ENCODE measurements at places on chromosomes 4 and X.

DNA sequence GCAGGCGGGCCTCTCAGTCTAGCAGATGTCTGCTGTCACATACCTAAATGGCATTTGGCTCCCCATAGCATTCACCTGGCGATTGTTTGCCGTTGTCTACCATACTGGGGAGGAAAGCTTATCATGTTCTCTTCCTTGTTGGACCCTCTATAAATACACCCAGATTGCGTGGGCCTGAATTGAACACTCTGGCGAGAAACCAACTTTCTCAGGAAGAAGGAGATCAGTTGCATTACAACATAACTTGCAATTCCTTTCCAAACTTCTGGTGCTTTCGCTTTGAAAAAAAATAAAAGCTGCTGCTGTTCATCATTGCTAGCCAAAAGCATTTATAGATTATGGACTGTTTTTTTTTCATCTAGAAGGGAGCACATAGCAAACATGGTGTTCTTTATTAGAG is 230.0 kb upstream of the GPC4 start:
- no peak for DNase-seq

GRCh38 chr4:179678093-179678814 is 2236.0 kb upstream of the AGA start:
- DNase-seq: no peak

- DNase-seq: no peak
Measured at GRCh38 chrX:140354431-140355120, 150.3 kb downstream of the SOX3 start.

DNA sequence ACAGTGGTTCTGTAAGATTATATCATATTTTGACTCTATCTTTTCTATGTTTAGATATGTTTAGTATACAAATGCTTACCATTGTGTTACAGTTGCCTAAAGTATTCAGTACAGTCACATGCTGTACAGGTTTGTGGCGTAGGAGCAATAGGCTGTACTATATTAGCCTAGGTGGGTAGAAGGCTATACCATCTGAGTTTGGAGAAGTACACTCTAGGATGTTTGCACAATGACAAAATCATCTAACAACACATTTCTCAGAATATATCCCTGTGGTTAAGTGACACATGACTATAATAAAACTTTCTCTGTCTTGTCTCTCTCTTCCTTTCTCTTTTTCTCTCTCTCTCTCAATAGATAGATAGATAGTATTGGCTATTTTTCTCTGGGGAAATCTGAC is 1053.1 kb downstream of the STIM2 start:
- DNase-seq: no peak

GRCh38 chr4:101155945-101156344 is 191.4 kb downstream of the PPP3CA start:
- DNase-seq: no peak

- DNase-seq: no peak
Measured at GRCh38 chr4:44446801-44447562, 1.6 kb downstream of the KCTD8 start.

DNA sequence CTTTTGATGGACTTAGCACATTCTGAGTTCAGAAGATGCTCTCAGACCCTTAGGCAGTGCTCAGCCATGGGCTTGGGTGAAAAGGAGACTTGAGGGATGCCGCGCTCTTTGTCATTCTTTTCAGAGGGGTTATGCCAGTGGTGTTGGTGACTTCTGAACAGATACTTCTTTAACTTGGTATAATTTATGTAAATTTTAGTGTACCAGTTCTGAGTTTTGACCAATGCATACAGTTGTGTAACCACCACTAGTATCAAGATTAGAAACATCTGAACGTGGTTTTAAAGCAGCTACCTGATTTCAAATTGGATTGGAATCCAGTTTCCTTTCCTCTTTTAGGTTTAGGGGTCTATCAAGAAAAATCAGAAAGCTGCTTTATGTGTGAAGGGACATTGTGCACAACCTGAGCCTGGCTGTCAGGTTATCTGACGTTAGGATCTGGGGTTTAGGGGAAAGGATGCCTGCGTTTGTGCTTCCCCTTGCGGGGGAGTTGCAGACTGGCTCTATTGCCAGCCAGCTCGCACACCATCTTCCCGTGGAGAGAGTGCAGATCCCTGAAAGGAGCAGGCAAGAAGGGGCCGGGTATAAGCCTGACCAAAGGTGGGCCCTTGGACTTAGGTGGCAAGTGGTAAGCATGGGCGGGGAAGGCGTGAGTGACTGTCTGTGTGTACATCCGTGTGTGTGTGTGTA is 19.0 kb downstream of the SMS start:
- no peak for DNase-seq

DNA sequence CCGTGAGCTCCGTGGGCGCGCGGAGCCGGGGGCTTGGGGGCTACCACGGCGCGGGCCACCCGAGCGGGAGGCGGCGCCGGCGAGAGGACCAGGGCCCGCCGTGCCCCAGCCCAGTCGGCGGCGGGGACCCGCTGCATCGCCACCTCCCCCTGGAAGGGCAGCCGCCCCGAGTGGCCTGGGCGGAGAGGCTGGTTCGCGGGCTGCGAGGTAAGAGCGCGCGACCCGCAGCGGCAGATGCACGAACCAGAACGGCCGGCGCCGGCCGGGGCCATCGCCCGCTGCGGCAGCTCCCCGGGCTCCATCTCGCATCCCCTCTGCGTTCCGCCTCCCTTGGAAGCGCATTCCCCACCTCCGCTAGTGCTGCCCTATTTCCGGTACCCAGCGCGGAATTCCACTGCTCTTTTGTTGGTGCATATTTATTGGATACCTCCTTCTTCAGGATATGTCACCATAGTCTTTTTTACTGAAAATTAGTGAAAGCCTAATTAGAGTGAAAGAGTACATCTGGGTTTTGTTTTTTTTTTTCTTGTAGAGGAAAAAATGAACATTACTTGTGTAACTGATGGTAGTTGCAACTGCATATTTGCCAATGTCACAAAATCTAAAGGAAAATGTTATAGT is 797 bp downstream of the PKD2 start:
- DNase-seq: peak; percentile 30

- no peak for DNase-seq
Measured at GRCh38 chr4:119501740-119502139, 126.9 kb downstream of the PDE5A start.

GRCh38 chr4:141133999-141134995 is 1.0 kb upstream of the RNF150 start:
- DNase-seq: no peak

DNA sequence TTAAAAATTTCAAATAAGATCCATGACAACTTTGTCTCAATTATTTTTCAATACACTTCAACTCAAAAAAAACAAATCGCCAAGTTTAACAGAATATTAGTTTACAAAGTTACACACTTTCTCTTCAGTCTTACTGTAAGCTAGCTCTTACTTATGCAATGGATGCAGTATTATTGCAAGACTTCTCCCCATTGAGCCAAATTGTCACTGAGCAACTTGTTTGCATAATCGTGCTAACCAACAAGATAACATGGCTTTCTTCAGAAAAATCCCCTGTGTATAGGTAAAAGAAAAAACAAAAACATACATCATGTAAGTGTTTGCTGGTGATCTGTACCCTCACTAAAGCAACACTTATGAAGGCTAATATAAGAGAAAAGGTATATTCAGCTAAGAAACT is 18.9 kb downstream of the DNAJB14 start:
- no peak for DNase-seq

- DNase-seq: peak; percentile 9
Measured at GRCh38 chrX:135295238-135295943, 13.9 kb upstream of the ETDC start.

GRCh38 chr4:146998157-146998556 is 52.5 kb upstream of the TTC29 start:
- DNase-seq: no peak

DNA sequence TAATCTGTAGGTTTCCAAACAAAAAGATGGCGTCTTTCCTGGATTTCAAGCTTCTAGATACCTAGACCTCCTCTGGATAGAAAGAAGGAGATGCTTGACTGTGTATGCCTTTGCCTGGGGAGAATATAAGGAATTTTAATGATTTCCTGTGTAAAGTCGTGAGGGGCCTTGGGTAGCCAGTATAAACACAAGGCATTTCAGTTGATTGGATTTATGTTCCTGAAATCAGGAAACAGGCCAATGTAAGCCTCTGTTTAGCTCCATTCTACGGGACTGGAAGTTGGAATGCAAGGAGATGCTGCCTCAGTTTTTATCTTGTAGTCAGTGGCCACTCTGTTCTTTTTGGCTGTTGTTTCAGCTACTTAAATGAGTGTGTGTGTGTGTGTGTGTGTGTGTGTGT is 137.2 kb downstream of the GUCY2F start:
- DNase-seq: no peak

DNA sequence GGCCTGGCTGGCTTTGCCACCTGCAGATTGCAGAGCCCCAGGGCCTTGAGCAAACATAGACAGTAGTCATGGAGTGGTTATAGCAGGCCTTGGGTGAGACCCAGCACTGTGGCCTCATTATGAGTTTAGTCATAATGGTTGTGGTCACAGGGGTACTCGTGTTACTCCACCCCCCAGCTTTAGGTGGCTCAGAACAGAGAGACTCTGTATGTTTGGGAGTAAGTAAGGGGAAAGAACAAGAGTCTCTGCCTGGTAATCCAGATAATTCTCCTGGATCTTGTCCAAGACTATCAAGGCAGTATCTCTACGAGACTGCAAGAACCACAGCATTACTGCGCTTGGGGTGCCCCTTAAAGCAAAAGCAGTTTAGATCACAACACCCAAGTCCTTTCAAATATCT is 62.3 kb upstream of the SCRG1 start:
- no peak for DNase-seq

GRCh38 chr4:68152411-68152810 is 22.7 kb upstream of the TMPRSS11F start:
- DNase-seq: no peak

GRCh38 chrX:48649102-48649501 is 34.5 kb upstream of the WAS start:
- DNase-seq: no peak

DNA sequence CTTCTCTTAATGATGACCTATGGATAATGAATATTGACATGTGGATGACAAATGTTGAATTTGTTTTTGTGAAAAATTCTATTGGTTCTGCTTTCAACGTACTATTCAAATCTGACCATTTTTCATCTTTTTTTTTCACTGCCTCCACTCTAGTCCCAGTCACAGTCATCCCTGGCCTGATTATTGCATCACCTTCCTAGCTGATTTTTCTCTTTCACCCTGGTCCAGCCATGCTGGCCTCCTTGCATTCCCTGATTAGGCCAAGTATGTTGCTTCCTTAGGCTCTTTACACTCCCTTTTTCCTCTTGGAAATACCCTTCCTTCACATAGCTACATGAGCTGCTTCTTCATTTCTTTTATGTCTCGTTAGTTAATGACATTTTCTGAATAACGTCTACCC is 58.1 kb upstream of the MAP9 start:
- DNase-seq: no peak

- DNase-seq: no peak
Measured at GRCh38 chr4:121777625-121778024, 12.7 kb upstream of the SMIM43 start.
